Stimulated activated CD8-positive, alpha-beta memory T cell treated with anti-CD3 and anti-CD28 coated beads, Interleukin-15, amount 100 ng/mL, for 4 hours (primary cell): ENCODE measurements at places on chromosomes 16 and 17.

DNA sequence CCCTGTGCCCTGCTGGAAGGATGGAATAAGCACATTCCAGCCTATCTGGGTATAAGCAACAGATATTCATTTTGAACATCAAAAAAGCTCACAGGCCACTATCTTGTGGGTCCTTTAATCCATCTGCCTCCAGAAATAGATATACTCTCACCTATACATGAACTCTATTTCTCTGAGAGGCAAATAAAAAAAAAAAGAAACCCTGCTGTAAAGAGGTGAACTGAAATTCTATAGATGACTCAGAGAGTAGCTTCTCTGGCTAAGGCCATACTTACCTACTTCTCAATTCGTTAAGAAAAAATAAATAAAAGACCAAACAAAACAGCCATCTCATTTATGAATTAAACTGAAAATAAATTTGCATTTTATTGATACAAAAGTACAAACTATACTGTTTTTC lies 86.3 kb downstream of the DYNLRB2 start:
- DNase-seq: no peak

DNA sequence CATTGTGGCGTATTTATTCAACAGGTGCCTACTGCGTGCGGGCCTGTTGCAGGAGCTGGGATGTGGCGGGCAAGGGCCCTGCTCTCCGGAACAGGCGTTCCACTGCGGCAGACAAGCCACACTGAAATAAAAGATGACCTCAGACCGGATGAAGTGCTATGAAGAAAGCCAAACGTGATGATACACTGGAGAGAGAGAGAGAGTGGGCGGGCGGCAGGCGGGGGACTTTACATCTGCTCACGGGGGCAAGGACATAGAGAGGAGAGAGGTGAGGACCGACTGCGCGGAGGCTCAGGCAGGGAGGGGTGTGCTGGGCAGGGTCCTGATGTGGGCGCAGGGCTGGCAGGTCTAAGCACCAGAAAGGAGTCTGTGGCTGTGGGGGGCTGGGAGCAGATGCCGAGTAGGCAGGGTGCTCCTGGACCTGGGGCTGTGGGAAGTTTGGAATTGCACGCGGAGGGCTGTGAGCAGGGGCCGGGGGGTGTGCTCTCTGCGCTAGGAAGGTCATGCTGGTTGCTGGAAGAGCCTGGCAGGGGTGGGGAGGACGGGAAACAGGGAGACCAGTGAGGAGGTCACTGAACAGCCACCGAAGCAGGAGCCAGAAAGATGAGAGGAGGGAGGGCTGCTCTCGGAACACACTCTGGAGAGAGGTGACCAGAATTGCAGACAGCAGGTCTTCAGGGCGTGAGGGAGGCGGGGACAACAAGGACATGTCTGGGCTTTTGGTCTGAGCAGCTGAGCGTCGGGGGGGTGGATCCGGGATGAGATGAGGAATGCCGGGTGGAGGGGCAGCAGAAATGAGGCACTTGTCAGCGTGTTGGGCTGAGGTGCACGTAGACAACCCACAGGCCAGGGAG lies 9.9 kb downstream of the MXRA7 start:
- no peak for DNase-seq

GRCh38 chr17:74274709-74275340 lies 791 bp downstream of the DNAI2 start:
- no peak for DNase-seq

DNA sequence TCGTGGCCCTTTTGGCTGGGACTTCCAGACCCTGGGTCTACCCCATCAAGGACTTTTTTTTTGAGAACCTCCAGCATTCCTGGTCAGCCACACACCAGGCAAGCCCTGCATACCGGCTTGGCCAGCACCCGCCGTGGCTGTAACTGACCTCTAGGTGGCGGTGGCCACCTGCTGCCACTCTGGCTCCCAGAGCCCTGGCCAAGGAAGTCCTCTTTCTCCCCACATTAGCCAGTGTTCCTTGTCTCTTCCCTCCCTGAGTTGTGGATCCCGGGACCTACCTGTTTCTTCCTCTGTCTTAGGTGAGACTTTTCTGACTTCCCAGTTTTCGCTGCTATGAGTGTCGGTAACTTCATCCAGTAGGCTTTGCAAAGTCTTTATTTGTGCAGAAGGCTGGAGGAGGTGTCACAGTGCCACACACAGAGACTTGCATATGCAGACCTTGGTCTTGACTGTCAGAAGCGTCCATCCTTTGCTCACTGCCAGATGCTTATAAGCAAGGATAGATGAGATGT lies 348.3 kb downstream of the CPPED1 start:
- no peak for DNase-seq

GRCh38 chr16:15972046-15972868 lies 22.8 kb downstream of the ABCC1 start:
- no peak for DNase-seq

DNA sequence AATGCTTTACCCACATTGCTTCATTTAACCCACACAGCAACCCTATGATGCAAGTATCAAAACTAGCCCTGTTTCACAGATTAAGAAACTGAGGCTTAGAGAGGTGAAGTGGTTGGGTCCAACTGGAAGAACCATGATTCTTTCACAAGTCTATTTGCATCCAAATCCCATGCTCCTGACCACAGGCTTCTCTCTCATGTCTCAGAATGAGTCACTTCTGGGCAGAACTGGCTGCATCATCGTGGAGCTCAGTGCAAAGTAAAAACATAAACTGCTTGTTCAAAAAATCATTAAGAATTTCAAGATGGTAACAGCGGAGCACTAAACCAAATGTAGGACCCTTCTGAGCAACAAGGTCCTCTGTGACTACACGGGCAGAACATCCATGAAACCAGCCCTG lies 20.2 kb upstream of the CES1 start:
- DNase-seq: no peak

DNA sequence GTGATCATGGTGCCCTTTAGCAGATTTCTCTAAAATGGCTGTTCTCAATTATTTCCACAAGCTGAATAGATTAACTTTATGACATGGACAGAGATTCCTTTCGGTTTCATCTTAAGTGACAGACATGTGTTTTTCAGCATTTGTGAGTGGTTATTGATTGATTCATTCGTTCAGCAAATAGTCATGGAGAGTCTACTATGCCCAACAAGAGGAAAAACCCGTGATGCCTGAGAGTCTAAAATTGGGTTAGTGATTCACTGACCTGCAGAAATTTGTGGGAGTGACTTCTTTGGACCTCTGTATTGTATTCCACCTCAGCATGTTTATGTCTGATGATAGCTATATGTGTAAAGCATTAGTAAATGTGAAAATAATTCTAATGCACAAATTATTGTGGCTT lies 28.0 kb upstream of the DUSP14 start:
- DNase-seq: no peak

DNA sequence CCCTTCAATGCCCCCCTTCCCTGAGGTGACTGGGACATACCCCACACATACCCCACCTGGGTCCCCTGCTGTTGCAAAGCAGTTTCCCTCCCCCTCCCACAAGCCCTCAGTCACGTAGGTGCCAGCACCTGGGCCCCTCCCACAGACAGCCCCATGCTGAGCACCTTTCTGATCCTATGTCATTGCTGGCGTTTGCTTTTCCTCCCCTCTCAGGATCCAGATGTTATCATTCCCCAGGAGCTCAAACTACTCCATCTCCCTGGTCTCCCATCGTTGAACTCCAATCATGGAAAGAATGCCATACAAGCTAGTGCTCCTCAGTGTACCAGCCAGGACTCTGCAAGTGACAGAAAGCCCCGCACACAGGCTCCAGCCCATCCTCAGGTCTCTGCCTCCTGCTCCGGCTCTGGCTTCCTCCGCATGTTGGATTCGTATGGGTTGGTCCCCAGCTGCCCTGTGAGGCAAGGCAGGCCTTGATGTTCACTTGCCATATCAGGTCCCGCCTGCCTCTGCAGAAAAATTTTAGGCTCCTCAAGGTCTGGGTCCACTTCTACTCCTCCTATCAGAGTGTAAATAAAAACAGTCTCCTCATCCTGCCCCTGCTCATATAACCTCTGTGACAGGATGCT lies 31.4 kb upstream of the MED9 start:
- DNase-seq: no peak

GRCh38 chr17:29474297-29474696 lies 84.1 kb downstream of the TAOK1 start:
- no peak for DNase-seq

- DNase-seq: no peak
These were observed 41.4 kb upstream of the MMP2 start for GRCh38 chr16:55437625-55438024.

GRCh38 chr17:50913120-50913519 lies 47.0 kb upstream of the TOB1 start:
- no peak for DNase-seq

GRCh38 chr16:53611179-53611696 lies 92.4 kb downstream of the RPGRIP1L start:
- no peak for DNase-seq

DNA sequence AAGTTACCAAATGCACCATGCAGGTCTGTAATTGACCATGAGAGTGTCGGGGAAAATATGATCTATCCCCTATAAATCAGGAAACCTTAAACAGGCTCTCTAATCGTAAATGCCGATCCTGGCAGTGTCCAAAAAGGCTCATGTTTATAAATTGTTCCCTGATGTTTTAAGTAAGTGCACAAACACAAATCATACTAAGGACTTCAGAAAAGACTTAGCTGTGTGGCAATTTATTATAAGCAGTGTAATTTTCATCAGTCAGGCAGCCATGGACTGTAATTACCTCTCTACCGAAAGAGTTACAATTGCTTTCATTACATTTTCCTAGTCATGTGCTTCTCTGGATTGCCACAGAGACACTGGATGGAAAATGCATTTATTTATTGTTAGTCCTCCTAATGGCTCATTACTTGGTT lies 73.4 kb upstream of the COX10 start:
- DNase-seq: no peak

- DNase-seq: no peak
These were observed 18.4 kb downstream of the MAP2K3 start for GRCh38 chr17:21302711-21303425.

DNA sequence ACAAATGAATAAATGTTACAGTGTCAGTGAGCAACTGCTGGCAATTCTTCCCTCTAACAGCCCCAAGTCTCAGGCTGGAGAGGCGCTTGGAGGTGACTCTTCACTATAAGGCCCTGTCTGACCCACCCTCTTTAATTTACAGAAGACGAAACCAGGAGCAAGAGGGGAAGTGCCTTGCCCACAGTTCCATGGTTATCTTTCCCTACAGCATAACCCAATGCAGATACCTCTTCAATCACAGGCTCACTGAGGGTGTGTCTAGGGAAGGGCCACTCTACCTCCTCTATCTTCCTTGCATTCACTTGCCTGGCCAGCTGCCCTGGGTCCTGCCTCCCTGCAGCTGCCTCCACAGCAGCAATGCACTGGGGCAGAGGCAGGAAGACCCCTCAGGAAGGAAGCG lies 9.6 kb upstream of the N4BP1 start:
- DNase-seq: no peak

DNA sequence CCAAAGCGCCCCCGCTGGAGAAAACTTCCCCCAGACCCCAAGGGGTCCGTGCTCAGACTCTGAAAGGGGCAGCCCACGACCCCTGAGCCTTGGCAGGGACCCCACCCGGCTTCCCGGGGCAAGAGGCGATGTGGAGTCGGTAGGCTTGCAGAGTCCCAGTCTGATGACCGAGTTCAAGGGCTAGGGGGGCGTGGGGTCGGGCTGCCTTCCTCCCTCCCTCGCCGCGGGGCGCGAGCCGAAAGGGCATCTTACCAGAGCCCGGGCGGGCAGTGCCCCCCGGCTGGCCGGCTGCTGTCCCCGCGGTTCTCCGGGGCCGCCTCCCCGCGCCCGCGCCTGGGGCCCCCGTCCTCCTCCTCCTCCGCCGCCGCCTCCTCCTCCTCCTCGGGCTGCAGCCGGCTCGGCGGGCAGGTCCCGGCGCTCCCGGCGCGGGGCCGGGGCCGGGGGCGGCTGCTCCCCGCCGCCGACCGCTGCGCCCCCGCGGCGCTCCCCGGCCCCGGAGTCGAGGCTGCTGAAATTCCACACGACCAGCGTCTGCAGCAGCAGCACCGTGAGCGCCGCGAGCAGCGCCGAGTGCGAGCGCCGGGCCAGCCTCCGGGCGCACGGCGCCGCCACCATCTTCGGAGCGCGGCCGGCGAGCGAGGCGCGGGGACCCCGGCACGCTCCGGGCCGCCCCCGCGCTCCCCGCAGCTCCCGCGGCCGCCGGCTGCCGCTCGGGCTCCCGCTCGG lies 415 bp downstream of the XYLT1 start:
- DNase-seq: no peak

DNA sequence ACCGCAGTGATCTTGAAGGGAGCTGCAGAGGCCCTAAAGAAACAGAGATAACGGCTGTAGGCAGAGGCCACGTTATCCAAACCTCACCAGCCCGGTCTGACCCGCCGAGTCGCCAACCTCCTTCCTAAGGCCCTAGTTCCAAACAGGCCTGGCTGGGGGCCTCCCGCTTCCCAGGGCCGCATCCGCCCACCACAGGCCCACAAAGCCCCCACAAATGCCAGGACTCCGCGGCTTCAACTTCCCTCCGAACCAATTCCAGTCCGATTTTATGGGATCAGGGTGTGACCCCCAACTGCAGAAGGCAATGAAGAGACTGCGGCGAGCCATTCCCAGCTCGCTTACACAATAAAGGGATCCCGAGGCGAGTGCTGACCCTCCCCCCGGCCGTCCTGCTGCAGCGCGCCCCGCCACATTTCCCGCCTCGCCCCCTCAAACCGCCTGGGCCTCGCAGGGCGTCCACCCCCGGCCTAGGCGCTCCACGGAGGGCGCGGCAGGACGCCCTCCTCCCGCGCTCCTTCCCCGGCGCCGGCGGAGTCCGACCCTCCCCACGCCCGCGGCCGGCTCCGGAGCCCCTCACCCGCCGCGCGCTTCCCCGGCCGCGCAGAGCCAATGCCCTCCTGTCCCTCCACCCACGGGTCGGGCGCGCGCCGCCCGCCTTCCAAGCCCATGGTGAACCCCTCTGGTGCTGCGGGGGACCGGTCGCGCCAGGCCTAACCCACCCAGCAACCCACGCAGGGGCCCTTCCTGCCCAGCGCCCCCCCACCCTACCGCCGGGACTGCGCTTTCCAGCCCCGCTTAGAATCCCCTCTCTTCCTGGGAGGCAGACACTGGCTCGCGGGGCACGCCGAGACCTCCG lies 926 bp downstream of the MYH10 start:
- DNase-seq: no peak

GRCh38 chr16:48617711-48618148 lies 7.8 kb upstream of the N4BP1 start:
- DNase-seq: no peak

GRCh38 chr16:3012828-3013420 lies at the start of gene CLDN9:
TSS of gene CLDN9 (plus strand) at chr16:3012923. CDS start at chr16:3013363, 440 bp downstream.
- DNase-seq: no peak

DNA sequence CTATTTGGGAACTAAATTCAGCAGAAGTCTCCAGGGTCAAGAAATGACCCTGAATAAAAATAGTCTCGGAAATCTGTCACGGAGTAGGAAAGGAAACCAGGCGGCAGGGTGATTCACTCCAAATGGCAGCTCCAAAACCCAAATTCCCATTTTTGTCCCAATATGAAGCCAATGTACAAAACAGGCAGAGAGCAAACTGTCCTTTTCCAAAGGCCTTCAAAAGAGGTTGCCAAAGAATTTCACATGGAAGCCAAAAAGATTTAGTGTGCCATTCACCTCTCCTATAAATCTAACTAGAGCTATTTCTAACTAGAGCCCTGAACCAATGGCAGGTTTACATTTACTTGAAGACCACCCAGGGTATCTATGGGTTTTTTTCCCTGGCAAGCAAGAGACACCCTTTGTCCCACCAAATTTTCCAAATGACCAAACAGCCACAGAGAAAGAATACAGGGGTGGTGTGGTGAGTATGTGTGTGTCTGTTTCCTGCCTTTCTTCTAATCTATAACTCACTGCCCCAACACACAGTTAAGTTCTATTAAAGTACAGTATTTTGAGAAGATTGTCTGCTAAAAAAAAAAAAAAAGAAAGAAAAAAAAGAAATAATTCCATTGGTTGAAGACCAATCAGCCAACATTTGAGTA lies 6.8 kb downstream of the MYO1D start:
- no peak for DNase-seq

GRCh38 chr17:54867634-54868033 lies 33.0 kb upstream of the TOM1L1 start:
- DNase-seq: no peak
